ENCODE measurements at places on chromosomes 1 and 21.
A peak's percentile ranks its signal among the peaks of the same experiment; 100 is the strongest.

DNA sequence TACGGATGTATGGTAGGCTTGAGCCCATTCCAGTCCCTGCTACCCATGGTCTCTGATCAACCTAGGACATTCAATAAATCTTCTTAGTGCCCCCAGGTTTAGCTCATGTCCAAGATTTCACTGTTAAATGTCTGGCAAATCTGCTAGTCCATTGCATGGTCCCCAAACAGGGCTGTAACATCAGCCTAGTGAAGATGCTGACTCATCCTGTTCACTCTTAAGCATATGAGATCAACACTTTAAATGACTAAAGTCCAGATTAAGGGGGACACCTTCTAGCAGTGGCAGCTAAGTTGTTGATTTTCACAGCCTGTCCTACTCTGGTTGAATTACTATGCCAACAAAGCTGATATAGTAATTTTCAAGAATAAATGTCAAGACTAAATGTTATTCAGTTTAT is 46.5 kb upstream of the NUF2 start:
- no peak for DNase-seq

DNA sequence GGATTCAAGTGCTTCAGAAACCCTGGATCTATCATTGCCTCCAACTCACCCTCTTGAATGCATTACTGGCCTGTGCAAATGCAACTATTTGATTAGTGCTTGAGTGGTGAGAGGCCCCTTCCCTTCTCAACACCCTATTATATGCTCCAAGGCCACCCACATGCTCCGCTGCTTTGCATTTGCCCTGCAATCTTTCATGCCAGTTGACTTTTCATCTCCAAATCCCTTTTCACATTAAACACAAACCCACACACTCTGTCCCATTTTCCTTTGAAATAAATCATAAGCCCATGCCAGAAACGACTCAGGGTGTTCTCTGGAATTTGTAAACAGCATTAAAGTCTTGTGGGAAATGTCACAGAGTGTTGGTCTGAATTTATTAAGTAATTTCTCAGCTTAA is 78.9 kb upstream of the CTTNBP2NL start:
- no peak for DNase-seq

DNA sequence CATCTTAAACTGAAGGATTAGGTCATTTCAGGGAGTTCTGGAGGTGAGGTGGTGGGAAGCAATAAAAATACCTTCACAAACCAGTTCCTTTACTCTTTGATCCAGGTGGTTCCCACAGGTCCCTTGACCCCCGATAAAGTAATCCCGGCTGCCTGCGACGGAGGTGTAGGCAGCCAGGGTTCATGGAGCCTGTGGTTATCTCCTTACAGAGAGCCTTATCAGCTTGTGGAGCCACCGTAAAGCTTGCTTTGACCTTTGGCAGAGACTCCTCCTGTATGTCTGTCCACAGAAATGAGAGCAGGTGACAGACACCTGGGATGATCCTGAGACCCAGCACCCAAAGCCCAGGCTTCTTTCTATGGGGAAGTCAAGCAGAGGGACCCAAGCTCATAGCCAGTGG is 243.4 kb downstream of the KIF26B start:
- no peak for DNase-seq

GRCh38 chr1:150995896-150996295 is 10.8 kb downstream of the MINDY1 start:
- peak; percentile 45 for DNase-seq

GRCh38 chr1:119275145-119276134 is 93.1 kb upstream of the HAO2 start:
- DNase-seq: peak; percentile 33

DNA sequence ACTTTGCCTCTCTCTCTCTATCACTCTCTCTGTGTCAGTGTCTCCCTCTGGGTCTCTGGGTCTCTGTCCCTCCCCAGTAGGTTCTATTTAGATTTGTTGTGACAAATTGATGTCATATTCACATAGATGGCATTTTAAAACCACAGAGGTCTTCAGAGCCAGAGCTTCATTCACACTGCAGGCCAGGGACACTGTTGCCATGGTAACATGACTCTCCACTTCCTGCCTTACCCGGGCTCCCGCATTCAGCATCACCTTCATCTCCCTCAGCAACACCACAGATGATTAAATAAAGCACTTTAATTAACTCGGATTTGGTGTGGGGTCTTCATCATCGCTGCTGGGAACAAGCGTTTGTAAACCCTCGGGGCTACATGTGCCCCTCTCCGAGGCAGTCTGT is 132.6 kb downstream of the ETS2 start:
- DNase-seq: peak; percentile 10

DNA sequence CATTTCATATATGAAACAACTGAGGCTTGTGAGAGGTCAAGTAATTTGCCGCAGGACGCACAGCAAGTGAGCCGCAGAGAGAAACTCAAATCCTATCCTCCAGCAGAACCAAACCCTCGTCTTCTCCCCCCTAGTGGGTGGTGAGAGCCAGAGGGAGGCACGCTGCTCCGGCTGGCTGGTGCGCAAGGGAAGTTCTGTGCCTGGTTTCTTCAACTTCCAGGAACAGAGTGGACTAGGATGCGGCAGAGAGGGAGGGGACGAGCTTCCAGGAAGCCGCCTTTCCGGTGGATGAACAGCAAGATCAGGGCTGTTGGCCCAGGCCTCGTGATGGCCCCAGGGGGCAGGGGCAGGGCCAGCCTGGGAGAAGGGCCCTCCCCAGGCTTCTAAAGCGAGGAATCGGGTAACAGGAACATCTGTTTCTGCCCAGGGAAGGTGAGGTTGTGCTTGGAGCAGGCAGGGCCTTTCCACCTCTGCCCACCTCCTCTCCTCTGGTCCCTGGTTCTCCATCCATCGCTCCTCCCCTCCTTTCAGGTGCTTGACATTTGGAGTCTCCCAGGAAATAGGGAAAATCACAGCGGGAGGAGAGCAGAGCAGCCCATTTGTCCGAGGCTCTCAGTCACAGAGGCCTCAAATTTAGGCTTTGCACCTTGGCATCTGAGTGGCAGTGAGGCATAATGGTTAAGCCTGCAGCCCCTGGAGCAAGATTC is 16.8 kb upstream of the PDIK1L start:
- DNase-seq: no peak

DNA sequence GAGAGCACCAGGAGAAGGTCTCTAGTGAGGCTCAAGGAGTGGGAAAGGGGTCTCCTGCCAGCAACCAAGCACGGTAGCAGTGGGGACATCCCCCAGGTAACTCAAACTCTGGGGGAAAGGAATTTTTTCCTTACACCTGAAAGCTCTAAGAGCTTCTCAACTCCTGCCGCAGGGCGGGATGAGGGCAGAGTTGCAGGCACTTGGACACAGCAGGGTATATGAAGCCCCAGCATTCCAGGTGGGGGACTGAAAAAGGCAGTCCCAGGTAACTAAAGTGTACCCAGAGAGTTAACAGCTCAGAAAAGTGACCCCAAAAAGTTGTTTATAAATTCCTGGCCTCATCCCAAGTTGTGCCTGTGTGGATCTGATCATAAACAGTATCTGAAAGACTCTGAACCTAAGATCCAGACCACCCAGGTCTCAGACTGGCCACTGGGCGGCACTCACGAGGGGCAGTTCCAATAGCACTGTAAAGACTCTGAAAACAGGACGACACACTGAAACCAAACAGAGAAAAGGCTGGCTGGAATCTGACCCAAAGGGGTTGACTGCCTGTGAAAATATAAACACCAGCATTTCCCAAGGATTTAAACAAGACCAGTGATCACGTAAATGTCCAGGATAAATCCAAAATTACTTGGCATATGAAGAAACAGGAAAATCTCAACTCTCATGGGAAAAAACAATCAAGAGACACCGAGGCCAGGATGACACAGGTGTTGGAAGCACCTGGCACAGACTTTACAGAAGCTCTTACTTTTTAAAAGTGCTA is 47.5 kb downstream of the HSF2BP start:
- peak; percentile 3 for DNase-seq

DNA sequence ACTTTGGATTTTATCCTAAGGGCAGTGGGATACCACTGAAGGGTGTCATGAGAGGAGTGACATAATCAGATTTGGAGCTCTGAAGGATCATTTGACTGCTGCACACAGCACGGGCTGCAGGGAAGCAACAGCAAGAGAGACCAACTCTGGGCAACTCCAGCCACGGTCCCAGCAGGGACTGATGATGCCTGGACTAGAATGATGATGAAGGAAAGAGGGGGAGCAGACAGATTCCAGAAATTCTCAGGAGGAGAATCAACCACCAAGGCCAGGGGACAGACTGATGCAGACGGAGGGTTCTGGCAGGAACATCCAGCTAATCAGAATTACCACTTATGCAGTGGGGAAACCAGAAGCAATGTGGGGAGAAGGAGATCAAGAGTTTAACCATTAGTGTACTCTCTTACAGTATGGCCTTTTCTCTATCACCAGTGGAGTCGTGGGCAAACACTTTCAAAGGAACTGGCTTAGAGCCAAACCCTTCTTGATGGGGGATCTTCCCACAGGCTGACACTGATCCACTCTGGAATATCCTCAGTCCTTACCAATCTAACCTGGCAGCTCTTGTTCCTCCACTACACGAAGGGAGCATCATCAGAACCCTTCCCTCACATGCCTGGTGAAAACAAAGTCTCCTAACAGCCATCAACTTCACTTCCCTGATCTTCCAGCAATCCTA is 3.3 kb downstream of the URB1 start:
- no peak for DNase-seq

GRCh38 chr1:64245495-64245894 is 42.1 kb downstream of the UBE2U start:
- no peak for DNase-seq

DNA sequence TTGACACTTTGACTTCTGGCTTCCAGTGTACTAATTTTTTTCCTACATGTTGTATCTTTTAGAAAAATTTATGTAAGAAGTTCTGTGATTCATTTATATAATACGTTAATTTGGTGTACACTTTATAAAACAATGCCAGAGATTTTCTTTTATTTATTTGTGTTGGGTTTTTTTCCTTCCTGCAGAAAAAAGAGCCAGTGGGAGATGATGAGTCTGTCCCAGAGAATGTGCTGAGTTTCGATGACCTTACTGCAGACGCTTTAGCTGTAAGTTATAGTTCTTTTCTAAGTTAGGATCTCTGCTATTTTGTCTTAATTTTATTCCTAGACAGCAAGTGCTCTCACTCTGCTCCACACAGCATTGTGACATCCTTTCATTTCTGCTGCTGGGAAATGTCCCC is 14.4 kb downstream of the SARS1 start:
- no peak for DNase-seq

- DNase-seq: no peak
Observed at GRCh38 chr21:27152996-27153395, 186.1 kb upstream of the ADAMTS5 start.

DNA sequence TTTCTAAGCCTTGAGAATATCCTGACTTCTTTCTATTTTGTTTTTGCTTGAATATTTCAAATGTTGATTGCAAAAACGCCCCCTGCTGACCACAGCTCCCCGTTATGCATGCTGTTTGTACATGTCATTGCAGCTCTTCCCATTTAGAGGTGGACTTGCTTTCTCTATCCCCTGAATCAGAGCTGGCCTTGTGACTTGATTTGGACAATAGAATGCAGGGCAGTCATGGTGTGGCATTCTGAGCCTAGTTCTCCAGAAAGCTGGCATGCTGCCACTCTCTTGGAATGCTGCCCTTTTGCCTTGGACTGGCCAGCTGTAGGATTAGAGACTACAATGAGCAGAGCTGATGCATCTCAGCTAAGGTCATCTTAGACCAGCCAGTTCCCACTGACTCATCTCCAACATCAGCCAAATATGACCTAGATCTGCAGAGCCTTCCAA is 1561.5 kb downstream of the MRPL39 start:
- DNase-seq: no peak

DNA sequence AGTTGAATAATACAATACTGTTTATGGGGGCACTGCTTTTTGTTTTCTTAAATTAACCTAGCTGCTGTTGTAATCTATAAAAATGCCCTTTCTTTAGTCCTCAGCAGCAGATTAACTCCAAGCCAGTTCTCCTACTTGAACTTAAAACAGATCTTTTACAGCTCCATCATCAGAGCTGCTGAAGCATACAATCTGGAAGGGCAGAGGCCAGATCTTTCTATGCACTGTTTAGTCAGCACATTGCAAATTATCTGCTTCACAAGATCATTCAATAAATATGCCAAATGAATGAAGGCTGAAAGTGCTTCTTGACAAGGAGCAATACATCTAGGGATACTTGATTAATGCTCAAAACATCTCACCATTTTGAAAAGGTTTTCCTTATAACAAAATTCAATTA is 115.8 kb downstream of the PLPPR5 start:
- no peak for DNase-seq

GRCh38 chr1:20932437-20932977 is 145.4 kb upstream of the HP1BP3 start:
- DNase-seq: peak; percentile 26

DNA sequence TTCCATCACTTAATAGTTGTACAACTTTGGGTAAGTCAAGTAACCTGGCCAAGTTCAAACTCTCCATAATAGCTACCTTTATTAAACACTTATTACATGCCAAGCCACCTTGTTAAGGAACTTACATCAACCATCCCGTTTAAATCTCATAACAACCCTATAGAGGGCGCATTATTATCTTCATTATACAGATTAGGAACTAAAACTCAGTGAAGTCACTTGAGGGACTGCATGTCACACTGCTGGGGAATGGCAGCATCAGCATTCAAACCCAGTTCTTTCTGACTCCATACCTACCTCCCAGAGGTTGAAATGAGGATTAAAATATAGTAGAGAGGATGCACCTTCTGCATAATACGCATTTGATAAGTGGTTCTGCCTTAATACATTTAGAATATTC is 47.1 kb upstream of the PLA2G2C start:
- peak; percentile 23 for DNase-seq

GRCh38 chr1:180123463-180123936 is 31.2 kb upstream of the QSOX1 start:
- DNase-seq: no peak

DNA sequence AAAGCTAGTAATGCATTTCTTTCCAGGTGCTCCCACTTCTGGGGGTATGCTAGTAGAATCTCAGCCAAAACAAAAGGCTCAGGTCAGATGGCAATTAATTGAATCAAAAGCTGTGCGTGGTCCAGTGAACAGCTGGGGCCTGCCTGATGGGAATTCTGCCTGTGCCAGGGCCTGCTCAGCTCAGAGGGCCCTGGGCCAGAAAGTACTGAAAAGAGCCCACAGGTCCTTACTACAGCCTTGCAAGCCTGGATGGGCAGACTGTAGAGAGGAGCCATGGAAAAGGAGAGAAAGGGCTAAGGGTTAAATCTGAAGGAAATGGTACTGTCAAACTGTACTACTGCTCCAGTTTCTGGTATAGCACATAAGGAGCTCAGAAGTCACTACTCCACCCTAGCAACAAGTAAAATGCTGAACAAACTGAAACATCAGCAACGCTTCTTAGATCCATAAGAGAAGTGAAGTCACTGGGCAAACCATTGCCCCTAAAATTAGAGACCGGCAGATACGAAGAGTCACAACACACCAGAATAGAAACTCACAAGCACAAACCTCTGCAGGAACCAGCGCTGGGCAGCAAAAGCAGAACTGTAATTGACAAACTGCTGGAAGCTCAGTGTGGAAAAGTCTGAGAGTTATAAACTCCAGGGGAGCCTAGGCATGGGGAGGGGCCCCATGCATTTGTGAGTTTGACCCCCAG is 121.1 kb upstream of the SYT6 start:
- DNase-seq: no peak

GRCh38 chr1:82848043-82848442 is 1047.3 kb downstream of the ADGRL2 start:
- DNase-seq: no peak

GRCh38 chr1:228315945-228316588 is 90.6 kb downstream of the TRIM11 start:
- DNase-seq: no peak

- no peak for DNase-seq
Observed at GRCh38 chr1:156430303-156430702, 61.3 kb downstream of the RHBG start.
